ENCODE measurements at places on chromosomes 1 and 21.

- no peak for DNase-seq
These were observed 117.5 kb downstream of the NAV1 start for GRCh38 chr1:201656311-201657032.

DNA sequence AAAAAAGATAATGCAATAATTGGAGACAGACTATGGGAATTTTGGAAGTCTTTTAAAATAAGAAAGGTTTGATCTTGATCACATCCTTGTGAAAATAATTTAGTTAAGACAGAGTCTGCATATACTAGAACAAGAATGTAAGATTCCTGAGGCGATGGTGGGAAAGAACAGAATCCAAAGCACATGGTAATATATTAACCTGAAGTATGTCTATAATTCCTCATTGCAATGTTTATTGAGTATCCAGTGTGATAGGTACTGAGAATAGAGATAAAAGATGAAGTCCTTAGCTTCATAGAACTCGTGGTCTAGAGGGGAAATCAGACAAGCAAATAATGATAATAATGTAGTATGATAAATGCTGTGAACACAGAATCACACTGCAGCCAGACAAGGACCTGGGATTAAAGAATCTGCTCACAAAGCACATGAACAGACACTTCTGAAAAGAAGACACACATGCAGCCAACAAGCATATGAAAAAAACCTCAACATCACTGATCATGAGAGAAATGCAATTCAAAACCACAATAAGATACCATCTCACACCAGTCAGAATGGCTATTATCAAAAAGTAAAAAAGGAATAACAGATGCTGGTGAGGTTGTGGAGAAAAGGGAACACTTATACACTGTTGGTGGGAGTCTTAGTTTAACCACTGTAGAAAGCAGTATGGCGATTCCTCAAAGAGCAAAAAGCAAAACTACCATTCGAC lies 6.9 kb upstream of the ANGPTL3 start:
- no peak for DNase-seq

DNA sequence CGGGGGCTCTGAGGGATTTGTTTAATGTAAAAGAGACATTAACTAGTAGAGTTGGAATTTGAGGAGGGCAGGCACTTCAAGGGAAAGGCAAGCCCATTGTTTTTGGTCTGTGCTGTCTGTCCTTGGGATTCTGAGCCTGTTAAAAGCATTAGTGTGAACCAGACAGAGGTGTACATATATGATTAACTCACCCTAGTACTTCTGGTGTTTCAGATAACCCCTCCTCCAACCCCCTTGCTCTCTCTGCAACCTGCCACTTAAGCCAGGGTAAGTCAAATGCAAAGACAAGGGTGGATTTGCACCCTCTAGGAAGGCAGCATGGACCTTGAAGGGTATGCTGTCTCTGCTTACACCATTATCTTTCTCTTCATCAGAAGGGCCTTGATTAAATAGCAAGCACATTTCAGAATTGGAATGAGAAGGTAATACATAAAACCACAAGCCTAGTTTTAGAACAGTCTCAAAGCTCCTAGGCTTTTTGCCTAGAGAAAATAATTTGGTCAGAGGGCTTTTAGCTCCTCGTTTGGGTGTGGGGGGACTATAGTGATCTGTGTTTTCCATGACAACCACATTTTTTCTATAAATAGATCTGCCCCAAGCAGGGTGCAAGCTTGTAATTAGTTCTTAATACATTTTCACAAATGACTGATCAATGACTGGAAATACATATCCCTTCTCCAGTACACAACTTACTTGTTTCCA lies 120.7 kb upstream of the SGIP1 start:
- DNase-seq: no peak

- no peak for DNase-seq
These were observed 23.8 kb downstream of the CD244 start for GRCh38 chr1:160838888-160839287.

- no peak for DNase-seq
These were observed 6.5 kb downstream of the MRPS15 start for GRCh38 chr1:36457691-36458090.

DNA sequence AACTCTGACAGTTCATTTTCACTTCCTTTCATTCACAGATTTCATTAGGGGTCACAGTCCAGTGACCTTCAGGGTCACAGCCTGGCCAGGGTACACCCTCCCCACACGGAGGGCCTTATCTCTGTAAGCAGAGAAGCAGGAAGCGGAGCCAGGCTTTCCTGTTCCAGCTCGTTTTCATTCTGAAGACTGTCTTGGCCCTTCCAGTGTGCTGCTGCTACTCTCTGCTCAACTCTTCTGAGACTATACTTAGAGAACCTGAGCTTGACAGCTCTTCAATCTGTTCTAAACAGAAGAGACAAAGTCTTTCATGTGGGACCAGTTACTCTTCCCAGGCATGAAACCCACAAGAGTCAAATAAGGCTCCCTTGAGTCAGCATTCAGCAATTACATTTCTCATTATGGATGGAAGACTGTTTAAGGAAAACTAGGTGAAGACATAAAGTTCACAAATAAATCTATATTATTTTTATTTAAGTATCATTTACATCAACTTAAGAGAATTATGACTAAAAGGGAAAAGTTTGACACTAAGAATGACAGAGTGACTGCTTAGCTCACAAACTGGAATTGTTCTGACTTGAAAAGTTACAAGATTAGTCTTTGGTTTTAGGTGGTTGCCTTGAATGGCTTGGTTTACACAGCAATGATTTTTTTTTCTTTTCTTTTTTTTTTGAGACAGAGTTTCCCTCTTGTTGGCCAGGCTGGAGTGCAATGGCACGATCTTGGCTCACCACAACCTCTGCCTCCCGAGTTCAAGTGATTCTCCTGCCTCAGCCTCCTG lies 4.8 kb upstream of the TDRD10 start:
- no peak for DNase-seq

DNA sequence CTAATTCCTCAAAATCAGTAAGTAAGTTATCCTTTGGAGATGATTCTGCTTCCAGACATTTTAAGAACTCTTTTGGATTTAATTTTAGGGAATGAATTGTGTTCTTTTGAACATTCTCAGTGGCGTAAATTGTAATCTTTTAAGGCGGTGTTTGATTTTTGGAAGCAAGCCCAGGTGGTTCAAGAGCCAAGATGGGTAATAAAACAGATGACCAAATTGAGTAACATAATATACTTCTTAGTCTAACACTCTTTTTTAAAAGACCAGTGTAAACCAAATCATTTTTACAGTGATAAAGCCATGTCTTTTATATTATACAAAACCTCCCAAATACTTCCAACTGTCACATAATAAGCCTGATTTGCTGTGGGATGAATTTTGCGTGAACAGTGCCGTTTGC lies 133.8 kb downstream of the LRRC40 start:
- DNase-seq: no peak

- DNase-seq: no peak
These were observed 40.1 kb downstream of the SYT6 start for GRCh38 chr1:114113411-114114184.

DNA sequence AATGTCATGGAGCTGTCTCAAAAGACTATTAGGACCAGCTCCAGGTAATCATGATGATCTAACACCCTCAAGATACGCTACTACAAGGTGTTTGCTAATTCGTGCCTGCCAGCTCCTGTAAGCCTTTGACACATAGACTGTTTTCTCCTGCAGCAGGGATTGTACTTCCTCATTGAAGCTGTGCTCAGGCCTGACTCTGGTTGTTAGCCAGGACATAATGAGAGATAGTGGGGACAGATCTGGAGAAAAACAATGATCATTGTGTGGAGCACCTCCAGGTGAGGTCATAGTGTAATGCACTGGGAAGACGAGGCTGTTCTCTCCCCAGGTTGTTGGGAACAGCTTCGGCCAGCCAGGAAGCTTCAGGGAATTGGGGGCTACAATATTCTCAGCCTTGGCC lies 94.6 kb downstream of the SETD4 start:
- DNase-seq: no peak

GRCh38 chr1:199113265-199113869 lies 474.5 kb downstream of the PTPRC start:
- no peak for DNase-seq

GRCh38 chr21:14479241-14479786 lies 66.8 kb downstream of the SAMSN1 start:
- DNase-seq: no peak

DNA sequence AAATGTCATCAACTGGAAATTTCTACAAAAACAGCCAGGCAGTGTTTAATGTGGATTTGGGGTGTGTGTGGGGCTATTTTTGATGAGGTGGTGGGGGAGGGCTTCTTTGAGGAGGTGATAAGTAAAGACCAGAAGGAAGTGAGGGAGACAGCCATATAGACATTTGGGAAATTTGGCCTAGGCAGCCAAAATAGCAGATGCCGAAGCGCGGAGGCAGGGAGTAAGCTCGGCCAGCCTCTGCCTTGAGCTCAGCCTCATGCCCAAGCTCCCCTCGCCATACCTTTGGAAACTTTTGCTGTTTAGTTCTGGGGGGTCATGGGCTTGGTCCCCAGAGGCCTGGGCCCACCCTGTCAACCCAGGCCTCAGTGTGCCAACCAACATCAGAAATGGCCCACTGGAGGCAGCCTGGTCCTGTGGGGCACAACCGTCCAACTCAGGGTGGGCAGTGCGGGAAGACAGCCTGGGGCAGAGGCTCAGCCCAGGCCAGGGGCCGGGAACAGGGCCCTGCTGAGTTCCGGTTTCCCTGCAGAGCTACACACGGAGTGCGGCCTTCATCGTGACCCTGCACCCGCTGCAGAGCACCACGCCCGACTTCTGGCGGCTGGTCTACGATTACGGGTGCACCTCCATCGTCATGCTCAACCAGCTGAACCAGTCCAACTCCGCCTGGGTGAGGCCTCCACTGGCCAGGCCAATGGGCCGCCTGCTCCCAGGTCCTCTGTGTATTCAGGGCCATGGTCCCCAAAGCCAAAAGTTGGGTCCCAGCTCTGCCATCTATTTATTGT lies 84.0 kb downstream of the PTPRU start:
- DNase-seq: no peak

DNA sequence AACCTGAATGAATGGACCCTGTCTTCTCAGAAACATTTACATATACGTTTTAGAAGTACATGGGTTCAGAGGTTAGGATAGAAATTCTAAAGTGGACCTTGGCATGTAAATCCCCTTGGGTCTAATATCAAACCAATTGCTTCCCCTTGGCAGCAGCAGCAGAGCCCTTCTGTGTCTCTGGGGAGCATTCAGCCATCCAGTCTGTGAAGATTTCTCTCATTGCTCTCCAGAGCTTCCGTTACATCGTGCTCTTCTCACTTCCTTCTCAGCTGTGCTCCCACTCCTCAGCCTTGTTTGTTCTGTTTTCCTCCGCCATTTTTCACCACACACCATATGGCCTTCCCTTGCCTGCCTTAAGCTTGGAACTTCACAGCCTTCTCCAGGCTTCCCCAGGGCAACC lies 61.5 kb upstream of the ATP1B1 start:
- DNase-seq: no peak

- DNase-seq: no peak
These were observed 144.4 kb upstream of the HNRNPU start for GRCh38 chr1:245008761-245009160.

Data from NCI-H1417 treated with DMSO at 0.1 percent for 48 hours (cell line).